ENCODE measurements at places on chromosomes 6 and 20.

DNA sequence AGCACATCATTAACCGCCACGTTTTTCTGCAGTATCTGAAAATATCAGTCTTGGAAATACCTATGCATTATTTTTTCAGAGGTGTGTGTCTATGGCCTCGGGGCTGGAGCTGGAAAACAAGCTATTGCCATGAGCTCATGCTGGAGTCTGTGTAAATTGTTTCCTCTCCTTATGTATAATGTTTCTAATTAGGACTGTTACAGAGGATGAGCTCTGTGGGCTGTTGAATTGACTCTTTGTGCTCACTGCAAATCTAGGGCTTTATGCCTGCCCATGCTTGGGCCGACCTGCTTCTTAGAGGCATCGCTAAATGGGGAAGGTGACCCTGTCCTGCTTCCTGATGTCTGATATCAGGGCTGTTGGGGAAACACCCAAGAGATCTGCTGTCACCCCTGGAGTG lies 80.8 kb upstream of the SLC22A16 start:
- no peak for DNase-seq

- peak; percentile 90 for DNase-seq
Measured at GRCh38 chr20:14790771-14791620, 453.6 kb upstream of the FLRT3 start.

DNA sequence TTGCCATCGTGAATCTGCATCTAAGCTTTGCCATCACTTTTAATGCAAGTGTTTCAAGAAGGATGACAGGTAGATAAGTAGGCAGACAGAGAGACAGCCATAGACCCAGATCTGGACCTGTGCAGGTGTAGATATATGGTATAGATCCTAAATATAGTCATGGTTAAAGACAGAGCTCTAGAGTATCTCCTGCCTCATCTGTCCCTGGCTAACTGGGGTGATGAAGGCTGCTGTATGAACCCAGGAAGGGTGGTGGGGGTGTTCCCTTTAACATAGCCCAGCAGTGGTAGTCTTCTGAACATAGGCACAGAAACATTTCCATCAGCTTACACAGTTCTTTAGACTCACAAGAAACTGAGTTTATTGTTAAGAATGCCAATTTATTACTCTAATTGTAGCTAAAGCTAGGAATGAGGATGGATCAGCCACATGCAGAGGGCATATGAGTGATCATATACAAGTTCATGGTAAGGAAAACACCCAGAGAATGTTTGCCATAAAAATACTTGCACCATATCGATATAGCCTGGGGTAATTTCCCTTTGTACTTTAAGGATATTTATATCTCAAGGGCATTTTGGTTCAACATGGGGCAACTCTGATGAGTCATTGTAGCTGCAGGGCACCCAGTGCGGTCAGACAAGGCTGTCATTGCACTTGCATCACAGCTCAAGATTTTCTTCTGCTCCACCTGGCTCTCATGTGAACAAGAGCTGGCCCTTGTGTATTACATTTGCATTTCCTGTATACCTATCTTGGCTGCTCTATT lies 587.2 kb downstream of the EPM2A start:
- no peak for DNase-seq

GRCh38 chr20:57130160-57130772 lies 136.2 kb downstream of the BMP7 start:
- no peak for DNase-seq

- peak; percentile 90 for DNase-seq
Measured at GRCh38 chr6:113858480-113859348, 1.6 kb downstream of the MARCKS start.

DNA sequence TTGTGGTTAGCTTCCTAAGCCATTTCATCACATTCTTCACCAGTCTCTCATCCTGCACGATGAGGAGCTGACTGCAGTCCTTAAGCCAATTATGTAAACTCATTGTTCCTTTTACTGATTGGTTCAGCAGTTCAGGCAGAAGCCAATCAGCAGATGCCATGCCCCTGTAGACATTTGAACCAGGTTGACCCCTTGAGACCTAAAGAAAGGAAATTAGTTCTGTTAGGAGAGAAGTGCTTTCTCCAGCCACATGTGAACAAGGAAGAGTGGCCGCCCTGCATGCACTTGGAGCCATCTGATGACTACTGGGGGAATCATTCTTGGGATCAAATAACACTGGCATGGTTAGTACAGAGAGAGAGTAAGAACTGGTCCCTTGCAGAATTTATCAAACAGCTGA lies 535.2 kb upstream of the ID4 start:
- no peak for DNase-seq

GRCh38 chr6:35948725-35949124 lies 27.8 kb upstream of the SRPK1 start:
- no peak for DNase-seq
